ENCODE measurements at places on chromosomes 3 and 15.

DNA sequence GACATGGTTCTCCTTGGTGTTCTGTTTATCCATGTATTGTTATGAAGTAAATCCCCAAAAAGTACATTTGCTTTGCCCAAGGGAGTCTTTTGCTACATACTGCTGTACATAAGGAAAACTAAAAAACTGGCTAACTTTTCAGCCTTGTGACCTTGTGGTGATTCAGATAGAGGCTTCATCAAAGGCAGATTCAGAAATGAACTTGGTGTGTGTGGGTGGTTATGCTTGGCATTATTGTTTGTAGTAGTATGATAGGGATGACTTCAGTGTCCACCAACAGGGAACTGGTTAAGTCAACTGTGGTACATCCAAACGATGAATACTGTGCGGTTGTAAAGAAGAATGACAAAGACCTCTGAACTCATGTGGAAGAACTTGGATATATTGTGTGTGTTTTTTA lies 75.6 kb upstream of the CHRNB4 start:
- DNase-seq = no peak

GRCh38 chr3:68773401-68773800 lies 158.9 kb downstream of the TAFA4 start:
- DNase-seq = no peak

- DNase-seq = no peak
Measured at GRCh38 chr3:32440611-32441350, 49.1 kb downstream of the CMTM7 start.

DNA sequence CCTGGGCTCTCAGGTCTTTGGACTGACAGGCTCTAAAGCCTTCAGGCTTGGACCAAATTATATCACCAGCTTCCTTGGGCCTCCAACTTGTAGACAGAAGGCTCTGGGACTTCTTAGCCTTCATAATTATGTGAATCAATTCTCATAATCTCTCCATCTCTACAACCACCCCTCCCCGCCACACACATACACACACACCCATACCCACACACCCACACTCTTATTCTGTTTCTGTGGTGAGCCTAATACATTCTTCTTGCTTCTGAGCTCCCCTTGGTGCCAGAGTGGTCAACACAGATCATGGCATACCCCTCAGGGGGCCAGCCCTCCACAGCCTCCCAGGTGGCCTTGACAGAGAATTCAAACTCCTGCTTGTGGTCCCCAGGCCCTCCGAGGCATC lies 5.6 kb upstream of the NUP210 start:
- DNase-seq = no peak

DNA sequence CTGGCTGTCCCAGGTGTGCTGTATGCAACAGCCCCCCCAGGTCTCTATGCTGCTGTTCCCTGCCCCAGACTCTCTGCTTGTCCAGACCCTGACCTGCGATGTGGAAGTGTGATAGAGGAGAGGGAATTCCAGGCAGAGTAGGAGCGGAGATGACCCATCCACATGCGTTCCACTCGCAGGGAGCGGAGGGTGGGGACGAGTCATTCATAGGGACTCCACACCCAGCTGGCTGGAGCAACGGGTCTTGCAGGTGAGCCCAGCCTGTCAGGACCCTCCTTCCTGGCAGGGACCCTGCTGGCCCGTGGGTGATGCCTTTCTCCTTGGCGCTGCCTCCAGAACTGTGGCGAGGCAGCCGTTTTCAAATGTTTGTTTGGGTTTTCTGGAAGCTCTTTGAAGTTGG lies 58.8 kb downstream of the CEMIP start:
- DNase-seq = no peak

- DNase-seq = no peak
Measured at GRCh38 chr3:107496855-107497254, 25.9 kb upstream of the BBX start.
